ENCODE measurements at places on chromosomes 12 and 14.

DNA sequence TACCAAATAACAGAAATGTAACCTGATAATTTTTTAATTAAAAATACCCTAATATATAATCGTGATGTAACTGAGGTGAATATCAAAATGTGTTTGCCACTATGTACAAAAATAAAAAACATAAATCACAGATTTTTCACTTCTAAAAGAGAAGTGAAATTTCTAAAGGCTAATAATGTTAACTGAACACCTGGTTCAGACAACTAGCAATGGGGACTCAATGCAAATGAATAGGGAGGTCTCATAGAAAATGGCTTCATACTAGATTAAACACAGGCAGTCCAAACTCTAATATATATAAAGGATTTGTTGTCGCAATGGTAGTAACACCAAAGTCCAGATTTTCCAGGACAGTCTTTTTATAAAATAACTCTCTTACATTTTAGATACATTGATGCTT lies 365.4 kb upstream of the ATP2B1 start:
- no peak for DNase-seq

DNA sequence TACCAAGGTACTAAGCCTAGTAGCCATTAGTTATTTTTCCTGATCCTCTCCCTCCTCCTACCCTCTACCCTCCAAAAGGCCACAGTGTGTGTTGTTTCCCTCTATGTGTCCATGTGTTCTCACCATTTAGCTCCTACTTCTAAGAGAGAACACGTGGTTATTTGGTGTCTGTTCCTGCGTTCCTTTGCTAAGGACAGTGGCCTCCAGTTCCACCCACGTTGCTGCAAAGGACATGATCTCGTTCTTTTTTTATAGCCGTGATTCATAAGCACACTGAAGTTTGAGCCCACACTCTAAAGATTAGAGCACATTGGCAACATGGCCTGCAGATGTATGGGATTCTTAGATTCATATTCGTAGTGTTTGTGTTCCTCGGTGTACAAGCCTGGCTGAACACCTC lies 8.1 kb upstream of the STX2 start:
- DNase-seq = no peak

- DNase-seq = peak; percentile 14
Measured at GRCh38 chr12:96401076-96401871, 1.0 kb upstream of the CDK17 start.

DNA sequence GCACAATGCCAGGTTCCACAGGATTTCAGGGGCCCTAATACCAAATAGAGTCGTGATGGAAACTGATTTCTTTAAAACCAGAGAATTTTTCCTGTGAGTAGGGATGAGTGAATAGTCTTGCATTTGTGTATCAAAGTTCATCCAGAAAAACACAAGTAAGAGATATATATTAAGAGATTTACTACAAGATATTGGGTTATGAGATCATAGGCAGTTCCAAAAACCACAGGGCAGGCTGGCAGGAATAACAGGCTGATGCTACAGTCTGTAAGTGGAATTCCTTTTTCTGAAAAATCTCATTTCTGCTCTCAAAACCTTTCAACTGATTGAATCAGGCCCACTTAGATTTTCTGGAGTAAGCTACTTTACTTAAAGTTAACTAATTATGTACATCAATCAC lies 1756.2 kb upstream of the SEL1L start:
- DNase-seq = no peak

DNA sequence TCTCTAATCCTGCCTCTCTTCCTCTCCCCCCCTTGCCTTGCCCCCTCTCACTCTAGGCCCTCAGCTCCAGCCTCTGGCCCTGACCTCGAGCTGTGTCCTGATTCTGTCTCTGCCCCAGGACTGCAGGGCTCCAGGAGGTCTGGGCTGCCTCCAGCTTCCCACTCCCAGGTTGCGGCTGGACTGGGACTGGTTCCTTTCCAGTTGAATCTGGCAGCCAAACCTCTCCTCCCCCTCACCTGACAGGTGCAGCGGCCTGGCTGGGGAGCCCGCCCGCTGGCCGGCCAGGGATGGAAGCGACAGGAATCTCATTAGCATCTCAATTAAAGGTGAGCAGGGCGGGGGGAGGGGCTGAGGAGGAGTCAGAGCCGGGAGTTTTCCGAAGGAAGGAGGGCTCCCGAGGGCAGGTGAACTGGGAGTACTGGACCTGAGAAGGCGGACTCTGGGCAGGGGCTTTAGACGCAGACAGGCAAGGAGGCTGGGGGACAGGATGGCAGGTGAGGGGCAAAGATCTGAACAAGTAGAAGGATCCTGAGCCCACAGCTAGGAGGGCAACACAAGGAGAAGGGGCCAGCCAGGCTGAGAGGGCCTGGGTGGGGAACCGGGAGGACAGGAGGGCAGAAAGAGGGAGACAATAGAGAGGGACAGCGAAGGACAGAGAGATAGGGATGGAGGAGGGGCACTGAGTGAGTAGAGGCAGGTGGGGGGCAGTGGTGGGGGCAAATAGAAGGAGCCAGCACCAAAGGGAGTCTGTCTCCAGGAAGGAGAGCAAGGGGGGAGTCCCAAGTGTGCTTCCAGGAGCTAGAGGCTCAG lies at the start of gene SCNN1A:
Gene SCNN1A, minus strand, starts transcription at position 295 of the 810 bp plus-strand sequence. CDS start 780 bp downstream, outside the sequence.
- no peak for DNase-seq

- DNase-seq = no peak
Measured at GRCh38 chr14:99660794-99661193, 15.9 kb downstream of the HHIPL1 start.

DNA sequence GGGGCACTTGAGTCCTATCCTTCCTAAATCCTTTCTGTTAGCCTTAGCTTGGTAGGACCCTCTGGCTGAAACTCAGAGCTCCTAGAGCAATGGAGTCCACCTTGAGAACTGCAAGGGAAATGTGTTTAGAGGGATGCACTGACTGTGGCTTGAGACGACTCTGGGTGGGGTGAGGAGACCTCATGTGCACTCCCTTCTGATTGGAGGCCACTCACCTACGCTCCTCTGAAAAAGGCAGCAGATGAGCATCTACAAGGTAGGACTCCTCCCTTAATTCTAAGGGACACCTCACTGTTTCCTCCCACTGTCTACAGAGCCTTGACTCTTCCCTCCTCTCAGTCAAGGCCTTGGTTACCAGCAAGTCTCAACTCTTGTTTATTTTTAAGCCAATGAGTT lies 1.0 kb downstream of the MAP3K12 start:
- no peak for DNase-seq

GRCh38 chr14:28656704-28657255 lies 109.8 kb upstream of the FOXG1 start:
- DNase-seq = no peak

GRCh38 chr14:23568021-23568599 lies 519 bp upstream of the AP1G2 start:
- no peak for DNase-seq

DNA sequence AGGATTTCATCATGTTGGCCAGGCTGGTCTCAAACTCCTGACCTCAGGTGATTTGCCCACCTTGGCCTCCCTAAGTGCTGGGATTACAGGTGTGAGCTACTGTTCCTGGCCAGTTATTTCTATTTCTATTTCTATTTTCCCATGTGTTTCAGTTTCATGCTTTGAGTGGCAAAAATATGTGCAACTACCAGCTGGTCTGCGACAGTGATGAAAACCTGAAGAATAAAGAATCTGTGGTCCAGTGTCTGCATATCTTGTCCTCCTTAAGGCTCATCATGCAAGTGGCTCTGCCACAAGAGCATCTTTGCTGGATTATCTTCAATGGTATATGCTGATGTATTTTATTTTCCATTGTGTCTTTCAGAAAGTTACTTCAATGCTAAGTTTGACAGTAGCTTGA lies 17.4 kb downstream of the CFAP54 start:
- DNase-seq = no peak

DNA sequence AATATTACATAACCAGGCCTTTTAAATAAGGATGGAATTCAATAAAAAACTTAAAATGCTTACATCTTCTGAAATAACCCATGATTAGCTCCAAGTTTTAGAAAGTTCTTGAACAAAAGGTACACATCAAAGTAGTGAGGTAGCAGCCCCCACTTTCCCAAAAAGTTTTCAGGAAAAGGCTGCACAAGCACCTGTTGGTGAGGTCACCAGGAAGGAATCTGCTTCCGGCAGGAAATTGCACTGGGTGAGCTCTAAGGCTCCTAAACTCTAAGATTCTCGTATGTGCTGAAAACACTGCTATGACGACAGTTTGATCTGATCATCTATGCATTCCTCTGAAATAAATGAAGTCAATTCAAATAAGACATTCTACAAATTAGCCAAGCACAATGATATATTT lies 34.3 kb upstream of the TTC7B start:
- DNase-seq = no peak

DNA sequence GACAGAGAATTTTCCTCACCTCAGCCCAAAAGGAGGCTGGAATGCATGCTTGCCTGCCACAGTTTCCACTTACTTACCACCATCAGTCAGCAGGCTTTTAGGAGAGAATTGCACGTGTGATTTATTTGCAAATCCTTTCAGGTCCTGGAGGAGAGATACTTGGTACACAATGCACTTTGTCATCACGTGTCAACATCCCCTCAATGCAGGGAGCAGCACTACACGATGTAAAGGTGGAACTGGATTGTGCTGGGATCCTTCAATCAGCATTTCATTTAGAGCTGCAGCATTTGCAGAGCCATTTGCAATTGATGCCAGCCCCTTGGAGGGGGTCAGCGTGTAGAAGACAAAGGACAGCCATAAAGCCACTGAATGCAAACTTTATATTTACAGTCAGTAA lies 218.1 kb downstream of the GLT1D1 start:
- DNase-seq = no peak

DNA sequence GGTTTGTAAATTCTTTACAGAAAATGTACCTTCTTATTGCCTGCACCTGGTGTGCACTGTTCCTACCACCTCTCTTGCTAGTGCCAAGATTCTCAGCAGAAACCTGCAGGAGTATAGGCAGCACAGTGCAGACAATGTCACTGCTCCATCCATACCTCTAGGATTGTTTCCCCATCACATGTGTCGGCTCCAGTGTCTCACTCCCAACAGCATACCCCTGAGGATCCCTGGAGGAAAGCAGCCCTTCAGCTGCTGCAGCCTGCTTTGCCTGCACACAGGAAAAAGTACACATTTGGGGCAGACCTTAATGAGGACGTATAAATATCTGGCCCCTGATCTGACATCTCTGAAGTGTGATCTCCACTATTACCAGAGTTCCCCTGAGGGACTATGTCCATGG lies 235.5 kb downstream of the MDGA2 start:
- no peak for DNase-seq

DNA sequence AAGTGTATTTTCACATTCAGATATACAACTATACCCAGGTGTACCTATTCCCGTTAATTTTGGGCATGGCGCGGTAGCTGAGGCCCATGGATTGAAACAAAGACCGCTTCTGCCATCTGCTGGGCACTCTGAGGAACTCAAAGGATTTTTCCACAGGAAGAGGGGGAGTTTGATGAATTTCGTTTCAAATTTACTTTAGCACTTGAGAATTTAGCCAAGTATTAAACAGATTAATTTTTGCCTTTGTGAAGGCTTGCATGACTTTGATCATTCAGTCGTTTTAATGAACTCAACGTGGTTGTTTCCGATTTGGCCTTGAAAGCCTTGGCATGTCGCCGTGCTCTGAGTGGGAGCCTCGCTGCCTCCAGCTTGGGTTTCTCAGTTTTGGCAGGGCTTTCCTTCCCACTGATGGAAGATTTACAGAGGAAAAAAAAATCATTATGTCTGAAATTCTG lies 153.2 kb upstream of the DDHD1 start:
- DNase-seq = no peak

- DNase-seq = no peak
Measured at GRCh38 chr14:28163897-28164296, 602.7 kb upstream of the FOXG1 start.

DNA sequence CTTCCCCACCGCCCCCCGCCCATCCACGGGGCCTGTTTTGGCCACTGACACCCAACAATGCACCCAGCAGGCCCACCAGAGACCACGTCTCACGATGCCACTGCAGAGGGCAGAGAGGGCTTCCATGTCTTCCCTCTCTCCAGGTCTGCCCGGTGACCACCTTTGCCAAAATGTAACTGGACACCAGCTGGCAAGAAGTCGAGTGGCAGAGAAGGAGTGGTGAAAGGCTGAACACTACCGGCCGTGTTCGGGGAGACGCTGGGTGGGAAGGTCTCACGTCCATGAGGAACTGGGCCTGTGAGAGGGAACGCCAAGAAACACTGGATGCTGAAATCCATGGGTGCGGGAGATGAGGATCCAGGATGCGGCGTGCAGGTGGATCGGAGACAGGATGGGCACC lies 308.2 kb downstream of the ADGRD1 start:
- no peak for DNase-seq

GRCh38 chr12:59374783-59375182 lies 221.0 kb upstream of the SLC16A7 start:
- no peak for DNase-seq

- no peak for DNase-seq
Measured at GRCh38 chr12:129226005-129226404, 372.7 kb downstream of the GLT1D1 start.

DNA sequence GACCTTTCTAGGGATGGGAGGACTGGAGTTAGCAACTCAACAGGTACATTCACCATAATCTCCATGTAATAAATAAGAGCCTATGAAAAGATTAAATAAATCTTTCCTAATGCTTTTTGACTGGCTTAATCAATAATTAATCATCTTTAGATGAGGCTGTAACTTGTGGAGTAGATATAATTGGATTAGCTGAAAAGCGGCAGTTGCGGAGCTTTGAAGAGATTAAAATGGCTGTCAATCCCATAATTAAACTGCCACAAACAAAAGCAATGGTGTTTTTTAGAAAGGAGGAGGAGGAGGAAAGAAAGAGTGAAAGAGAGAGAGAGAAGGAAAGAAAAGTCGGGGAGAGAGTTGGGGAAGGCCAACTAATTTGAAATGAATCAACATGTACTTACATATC lies 70.7 kb upstream of the TMEM263 start:
- DNase-seq = no peak

DNA sequence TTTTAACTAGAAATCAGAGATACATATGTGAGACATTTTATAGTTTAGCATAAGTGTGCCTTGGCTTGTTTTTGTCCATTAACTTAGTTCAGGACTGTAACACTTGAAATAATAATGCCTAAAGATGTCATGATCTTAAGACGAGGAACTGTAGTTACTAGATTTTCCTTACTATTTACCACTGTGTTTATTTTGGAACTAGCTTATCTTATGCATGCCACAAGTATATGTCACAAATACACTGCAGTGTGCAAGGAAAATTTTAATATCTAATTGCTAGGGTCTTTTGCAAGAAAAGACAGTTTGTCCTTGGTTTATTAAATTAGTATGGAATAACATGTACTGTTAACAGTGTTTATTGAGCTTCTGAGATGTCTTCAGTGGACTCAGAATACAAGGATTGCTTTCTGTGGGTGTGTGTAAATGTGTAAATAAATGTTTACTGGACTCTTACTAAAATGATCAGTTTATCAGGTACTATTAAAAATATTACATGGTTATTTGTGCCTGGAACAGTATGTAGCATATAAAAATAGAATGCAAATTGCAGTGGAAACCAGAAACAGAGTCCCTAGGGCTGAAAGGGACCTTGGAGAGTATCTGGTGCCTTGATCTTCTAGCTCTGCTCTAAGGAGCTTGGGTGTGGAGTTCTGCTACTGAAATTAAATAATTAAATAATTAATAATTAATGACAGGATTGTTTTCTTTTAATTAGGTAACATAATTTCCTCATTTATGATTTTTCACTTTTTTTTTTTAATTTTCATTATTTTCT lies 58.1 kb downstream of the FGD4 start:
- DNase-seq = no peak

Data from activated CD4-positive, alpha-beta T cell treated with anti-CD3 and anti-CD28 coated beads, Interleukin-2, amount 50 U/mL, for 24 hours (primary cell).